Muscle of leg (tissue), 16 donors: ENCODE measurements at places on chromosomes 2 and 18. TPM values are rescaled to one million over a fixed set of nuclear protein-coding genes. Genes with fewer than 3 reads are reported as not detected.

DNA sequence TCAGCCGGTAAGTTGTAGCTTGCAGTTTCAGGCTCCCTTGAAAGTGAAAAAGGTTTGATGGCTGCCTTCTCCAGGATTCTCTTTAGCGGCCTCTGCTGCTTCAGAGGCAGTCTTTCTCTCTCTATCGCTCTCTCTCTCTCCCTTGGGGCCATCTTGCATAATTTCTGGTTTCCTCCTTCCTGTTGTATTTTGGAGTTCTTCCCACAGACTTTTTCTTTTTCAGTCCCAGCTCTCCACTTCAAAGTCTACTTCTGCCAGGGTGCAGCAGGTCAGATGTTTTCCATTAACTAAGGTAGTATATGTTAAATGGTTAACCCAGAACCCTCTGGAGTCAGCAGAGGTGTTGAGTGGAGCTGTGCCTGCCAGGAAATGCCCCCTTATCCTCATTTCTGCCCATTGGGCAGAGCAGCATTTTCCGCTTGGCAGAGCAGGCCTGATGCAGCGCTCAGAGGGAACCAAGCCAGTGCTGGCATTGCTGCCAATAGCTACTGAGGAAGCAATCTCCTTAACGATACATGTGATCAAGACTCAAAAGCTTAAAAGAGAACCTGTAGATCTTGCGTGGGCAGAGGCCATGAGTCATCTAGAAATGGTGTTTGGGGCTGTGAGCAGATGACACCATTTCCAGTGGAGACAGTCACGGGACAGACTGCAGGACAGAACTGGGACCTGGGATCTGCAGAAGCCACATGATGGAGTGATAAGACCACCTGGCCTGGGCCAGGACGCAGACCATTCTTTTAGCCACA, 20.8 kb downstream of the DBI start:
- peak; percentile 93 for DNase-seq

DNA sequence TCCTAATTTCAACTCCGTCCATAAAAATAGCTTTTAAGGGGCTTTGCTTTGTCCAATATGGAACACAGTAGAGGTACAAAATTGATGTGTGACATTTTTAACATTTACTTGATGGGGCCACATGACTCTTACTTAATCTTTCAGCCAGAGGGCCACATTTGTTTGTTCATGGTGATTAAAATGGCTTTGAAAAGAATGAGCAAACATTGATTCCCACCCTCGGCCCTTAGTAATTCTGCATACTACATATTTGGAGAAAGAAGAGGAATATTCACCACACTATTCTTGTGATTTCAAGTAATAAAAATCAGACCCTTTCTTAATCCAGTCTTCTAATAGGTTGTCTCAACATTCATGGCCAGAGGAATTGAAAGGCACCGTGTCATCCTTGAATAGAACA, 17.5 kb downstream of the ARPC2 start:
- DNase-seq, result no peak

DNA sequence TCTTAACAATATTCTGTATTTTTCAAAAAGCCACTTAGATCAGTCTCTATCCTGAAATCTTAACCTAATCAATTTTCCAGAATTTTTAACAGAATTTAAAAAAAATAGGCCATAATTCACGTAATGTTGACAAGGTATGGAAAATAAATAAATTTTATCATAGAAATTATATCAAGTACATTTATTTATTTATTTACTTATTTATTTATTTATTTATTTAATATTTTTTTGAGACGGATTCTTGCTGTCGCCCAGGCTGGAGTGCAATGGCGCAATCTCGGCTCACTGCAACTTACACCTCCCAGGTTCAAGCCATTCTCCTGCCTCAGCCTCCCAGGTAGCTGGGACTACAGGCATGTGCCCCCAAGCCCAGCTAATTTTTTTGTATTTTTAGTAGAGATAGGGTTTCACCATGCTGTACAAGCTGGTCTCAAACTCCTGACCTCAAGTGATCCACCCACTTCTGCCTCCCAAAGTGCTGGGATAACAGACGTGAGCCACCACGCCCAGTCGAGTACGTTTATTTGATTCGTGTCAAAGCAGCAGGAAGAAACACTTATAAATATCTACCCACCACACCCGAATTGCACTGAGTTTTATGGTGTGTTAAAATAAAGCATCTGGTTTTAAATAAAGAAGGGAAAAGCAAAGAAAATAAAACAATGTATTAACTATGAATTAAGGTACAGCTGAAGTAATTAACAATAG, 60.1 kb downstream of the DSC3 start:
- DNase-seq, result no peak

DNA sequence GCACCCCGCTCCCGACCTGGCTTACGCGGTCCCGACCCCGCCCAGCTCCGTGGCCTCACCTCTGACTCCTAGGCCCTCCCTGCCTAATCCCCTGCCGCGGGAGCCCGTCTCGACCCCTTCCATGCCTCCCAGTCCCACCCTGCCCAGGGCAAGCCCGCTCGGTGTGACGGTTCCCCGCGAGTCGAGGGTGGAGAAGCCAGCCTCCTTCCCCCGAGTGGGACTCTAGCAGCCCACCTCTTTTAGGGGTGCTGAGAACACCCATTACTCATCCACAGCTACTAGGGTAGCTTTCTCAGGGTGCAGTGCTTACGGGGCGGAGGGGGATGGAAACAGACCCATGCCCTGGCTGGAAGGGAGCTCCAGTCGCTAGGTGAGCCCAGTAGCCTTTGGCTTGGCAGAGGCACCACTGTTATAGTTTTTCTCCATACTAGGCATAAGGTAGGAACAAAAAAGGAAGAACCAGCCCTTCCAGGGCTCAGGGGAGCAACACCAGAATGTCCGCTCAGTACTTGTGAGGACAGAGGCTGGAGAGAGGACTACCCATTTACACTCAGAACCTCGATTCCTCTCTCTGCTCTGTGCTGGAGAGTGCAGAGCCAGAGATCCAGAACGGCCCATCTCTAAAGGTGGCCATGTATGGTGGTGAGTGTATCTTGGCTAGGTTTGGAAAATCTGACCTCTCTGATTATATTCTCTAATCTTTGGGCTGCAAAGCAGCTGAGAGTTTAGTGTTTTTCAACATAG, 606 bp downstream of the AGBL5 start:
- no peak for DNase-seq

DNA sequence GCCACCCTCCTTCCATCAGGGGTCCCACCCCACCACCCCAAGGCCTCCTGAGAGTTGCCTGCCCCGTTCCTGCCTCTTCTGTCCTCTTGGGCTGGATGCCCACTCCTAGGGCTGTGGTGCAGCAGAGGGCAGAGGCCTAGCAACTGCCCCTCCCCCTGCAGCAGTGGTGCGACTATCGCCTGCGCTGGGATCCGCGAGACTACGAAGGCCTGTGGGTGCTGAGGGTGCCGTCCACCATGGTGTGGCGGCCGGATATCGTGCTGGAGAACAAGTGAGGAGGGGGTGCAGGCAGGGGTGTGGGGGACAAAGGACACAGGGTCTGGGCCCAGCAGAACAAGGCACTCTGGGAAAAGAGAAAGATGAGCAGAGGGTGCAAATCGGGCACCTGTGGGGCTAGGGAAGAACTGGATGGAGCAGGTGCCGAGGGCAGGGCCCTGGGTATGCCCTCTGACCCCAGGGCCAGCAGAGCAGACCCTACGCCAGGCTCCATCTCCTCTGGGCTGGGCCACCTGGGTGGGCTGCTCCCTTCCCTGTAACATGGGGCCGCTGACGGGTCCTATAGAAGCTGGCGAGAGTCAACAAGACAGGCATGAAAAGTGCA, 1.0 kb downstream of the CHRNG start:
- no peak for DNase-seq

- DNase-seq, result no peak
Measured at GRCh38 chr2:10282611-10283105, 20.0 kb upstream of the HPCAL1 start.

GRCh38 chr2:790081-790480, 112.9 kb upstream of the TMEM18 start:
- DNase-seq, result no peak

DNA sequence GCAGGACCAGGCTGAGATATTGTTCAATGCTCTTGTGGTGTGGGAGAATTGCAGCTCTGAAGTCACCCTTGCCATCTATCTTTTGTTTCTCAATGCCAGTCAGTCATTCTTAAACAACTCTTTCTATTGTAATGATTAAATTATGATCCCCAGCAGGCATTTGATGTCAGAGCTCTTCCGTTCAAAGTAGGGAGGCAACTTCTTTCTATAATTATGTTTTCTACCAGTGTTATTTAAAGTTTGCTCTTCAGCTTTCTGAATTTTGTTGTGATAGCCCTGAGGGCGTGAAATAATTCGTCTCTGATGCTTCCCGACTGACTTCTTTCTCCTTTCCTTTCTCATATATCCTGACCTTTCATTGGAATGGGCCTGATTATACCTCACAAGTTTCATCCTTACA, 161.4 kb upstream of the KLHL14 start:
- no peak for DNase-seq

DNA sequence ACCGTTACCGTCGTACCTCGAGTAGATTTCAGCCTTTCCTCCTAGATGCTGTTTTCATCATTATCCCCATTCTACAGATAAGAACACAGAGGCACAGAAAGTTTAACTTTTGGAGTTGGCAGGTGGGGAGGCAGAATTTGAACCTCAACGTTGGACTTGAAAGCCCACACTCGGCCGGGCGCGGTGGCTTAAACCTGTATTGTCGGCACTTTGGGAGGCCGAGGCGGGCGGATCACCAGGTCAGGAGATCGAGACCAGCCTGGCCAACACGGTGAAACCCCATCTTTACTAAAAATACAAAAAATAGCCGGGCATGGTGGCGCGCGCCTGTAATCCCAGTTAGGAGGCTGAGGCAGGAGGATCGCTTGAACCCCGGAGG, 11.5 kb downstream of the CATIP start:
- no peak for DNase-seq

DNA sequence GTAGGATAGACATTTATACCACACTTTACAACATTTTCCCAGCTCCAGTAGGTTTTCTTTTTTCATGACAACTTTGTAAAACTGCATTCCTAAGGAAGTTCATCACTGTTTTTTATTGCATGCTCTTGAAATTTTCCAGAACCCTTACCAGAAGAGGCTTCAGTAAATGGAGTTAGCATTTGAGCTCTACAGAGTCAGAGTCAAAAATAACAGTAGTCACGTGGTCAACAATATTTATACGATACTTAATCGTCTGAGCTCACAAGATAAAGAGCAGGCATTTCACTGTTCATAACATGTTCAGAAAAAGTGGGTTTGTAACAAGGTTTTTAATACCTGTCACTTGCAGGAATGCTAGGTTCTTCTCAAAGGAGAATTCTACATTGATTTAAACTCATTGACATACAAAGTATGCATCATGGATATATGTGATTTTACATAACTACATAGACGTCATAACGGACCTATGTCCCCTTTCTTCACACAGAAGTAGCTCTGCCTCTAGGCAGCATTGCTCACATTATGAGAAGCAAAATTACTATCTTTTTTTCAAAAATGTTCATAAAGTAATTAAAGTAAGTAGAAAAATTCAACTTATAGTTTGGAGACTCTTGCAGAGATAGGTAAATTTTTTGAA, 187.0 kb upstream of the COL3A1 start:
- peak; percentile 95 for DNase-seq

DNA sequence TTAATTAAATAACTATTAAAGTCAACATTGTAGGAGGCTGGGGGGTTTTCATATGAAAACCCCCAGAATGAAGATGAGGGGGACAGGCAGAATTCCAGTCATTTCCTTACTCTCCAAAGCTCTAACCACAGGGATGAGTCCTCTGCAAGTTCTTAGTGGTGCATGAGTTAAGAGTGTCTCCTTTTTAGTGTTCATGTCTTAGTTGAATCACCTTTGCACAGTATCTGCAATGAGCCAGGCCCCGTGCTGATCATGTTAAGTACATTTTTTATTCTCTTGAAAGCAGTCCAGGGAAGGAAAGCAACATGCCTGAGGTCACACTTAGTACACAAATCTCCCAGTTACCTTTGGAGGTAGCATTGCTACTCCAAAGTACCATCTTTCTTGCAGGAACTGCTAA, 25.7 kb upstream of the MSGN1 start:
- DNase-seq, result no peak

- DNase-seq, result no peak
Measured at GRCh38 chr2:190044866-190045265, 17.7 kb downstream of the MSTN start.

- no peak for DNase-seq
Measured at GRCh38 chr2:120037995-120038541, 25.2 kb downstream of the EPB41L5 start.

- DNase-seq, result no peak
Measured at GRCh38 chr18:45102863-45103262, 422.2 kb downstream of the SETBP1 start.

DNA sequence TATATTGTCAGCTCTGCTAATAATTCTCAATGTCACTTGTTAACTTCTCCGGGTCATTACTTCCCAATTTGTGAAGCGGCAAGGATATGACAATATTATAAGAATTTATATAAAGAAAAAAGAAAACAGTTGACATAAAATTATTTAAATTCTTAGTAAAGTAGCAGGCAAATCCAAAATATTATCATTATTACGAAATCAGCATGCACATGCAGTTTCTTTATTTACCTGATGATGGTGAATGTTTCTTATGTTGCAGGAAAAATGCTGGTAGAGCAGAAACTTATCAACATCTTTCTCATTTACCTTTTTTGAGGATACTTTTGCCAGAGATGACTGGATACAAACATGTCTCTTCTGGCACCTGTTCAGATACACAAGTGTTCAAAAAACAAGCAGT, 38.1 kb downstream of the SRBD1 start:
- DNase-seq, result no peak

GRCh38 chr2:163953390-163953907, 217.6 kb upstream of the FIGN start:
- DNase-seq, result no peak

GRCh38 chr18:46333431-46334135, 229.4 kb downstream of the HAUS1 start:
- peak; percentile 81 for DNase-seq

DNA sequence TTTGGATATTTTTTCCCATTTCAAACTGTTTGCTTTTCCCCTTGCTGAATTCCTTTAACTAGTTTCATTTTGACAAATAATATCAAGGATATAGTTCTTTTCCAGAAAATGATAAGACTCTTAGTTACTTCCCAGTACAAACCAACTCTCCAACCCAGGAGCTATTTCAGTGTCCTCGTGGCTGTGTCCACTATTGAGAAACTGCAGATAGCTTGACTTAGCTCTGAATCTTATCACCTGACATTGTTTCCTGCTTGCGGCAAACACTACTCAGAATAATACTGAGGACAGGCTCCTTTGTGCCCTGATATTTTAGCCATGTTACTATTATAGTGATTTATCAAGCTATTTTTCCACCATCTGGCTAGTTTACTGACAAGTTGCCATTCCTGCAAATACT, 74.6 kb downstream of the KLF7 start:
- no peak for DNase-seq

Gene REG3A
- not detected for polyA plus RNA-seq

Gene KCNE4
- 4.7 TPM for polyA plus RNA-seq

Gene KCNIP3
- 7.8 TPM for polyA plus RNA-seq

Gene ATP8B1
- 3.2 TPM for polyA plus RNA-seq

Gene SRD5A2
- 0.05 TPM for polyA plus RNA-seq

Gene CLIP4
- polyA plus RNA-seq, result 11.3 TPM

Gene RBM44
- 0.53 TPM for polyA plus RNA-seq

Gene FSHR
- 0.82 TPM for polyA plus RNA-seq

Gene AQP4
- polyA plus RNA-seq, result 0.84 TPM

Gene ANO7
- 1.1 TPM for polyA plus RNA-seq
